ENCODE measurements at places on chromosomes 12 and 14.

GRCh38 chr12:66713984-66714383 is 35.1 kb upstream of the GRIP1 start:
- DNase-seq, result no peak

DNA sequence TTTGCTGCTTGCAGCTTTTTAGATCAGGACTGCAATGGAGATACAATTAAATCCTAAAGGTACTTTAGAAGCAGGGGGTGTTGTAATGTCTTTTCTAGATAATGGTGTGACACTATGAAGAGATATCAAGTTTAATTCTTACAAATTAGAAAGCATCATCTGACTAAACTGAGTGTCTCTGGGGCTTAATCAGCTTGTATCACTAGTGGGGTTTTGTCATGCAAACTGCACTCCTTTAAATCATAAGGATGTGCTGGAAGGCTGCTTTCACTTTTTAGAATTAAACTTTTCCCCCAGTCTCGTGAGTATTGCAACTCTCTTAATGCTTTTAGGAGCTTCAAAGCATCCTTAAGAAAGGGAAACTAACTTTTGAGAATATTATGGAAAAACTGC is 218.6 kb downstream of the ESR2 start:
- no peak for DNase-seq

DNA sequence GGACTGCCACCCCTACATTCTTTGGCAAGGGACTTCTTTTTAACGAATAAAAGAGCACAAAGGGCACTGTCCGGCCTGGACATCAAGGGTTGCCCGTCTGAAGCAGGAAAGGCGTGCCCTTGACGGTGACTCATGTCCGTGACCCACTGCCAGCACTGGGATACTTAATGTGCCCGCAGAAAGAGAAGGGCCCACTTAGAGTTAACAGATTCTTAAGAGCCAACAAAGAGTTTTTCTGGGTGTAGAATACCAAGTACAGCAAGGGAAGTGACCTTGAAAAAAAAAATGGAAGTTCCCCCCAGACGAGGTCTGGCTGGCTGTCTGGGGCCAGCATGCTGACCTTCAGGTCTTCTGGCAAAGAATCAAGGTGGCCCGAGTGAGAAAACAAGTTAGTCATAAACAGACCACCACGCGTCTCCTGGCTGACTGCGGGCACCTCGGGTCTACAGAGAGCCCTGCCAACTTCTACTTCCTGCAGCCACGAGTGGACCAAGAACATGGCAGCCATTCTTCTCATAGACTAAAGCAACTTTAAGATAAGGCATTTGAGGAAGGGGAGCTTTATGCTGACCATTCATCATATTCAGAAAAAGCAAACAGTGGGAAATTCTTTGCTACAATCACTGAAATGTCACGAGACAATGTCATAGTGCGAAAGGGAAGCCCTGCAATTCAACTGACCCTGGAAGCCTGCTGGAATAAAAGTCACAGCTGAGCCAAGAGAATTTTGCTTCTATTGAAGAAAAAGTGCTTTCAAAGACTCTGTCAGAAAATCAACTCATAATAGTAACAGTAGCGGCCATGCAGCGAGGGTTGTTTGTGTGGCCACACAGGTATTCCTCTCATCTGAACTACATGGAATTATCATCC is 10.5 kb upstream of the SELPLG start:
- DNase-seq, result no peak

- DNase-seq, result no peak
Measured at GRCh38 chr14:88272390-88273269, 50.4 kb downstream of the KCNK10 start.

DNA sequence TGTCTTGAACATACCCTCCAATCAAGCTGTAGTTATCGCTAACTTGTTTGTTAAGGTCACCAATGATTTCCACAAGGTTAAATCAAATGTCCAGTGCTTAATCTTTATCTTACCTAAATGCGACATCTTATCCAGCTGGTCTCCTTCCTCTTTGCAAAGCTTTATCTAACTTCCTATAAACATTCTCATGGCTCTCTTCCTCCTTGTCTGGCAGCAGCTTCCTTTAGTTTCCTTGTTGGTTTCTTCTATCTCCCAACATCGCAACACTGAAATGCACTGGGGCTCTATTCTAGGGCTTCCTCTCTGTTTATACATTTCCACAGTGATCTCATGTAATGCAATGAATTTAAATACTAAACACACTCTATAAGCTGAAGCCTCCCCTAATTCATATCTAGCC is 28.7 kb downstream of the UBE2N start:
- no peak for DNase-seq

DNA sequence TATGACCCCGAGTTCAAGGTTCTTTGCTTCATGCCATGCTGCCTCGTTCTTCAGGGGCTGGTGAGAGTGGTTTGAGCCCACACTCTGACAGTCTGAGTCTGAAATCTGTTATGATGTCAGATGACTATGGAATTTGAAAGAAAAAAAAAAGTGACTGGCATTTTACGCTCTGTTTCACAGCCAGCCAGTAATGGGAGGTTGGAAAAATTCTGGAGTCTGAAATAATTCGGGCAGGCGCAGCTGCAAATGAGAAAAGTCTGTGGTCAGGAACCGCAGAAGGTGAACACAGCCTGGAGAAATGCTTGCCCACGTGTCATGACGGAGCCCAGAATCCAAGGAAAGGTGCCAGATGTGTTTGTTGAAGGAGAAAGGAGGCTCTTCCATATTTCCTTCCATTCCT is 269.8 kb upstream of the PWP1 start:
- no peak for DNase-seq

DNA sequence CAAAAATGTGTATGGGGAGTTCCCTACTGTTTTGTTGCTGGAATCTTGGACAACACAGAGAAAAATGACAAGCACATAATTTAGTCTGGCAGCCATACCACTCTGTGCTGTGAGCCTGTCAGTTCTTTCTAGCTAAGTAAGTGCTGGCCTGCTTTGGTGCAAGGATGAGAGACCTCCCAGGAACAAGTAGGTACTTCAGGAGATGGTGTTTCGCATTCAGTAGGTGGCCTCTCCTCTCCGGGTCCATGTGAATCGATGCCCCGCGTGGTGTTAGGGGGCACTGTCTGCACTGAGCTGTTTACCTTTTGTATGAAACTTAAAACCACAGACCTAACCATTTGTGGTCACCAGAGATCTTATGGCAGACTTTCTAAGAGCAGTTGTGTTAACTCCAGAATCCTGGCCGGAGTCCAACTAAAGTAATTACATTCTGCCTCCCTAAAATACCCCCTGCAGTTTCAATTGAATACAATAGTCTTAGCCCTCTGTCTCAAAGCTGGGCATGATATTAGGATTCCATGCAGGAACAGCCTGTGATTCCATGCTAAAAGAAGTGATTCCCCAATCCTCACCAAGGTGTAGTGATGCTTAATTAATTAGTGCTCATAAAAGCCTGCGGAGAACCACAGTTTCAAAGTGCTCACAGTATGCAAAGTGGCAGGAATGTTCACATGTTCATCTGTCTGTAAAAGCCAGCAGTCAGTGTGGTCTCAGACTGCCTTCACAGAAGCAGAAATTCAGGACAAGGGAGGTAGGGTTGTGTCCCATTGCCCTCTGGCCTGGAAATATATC is 64.2 kb downstream of the LLPH start:
- DNase-seq, result no peak

DNA sequence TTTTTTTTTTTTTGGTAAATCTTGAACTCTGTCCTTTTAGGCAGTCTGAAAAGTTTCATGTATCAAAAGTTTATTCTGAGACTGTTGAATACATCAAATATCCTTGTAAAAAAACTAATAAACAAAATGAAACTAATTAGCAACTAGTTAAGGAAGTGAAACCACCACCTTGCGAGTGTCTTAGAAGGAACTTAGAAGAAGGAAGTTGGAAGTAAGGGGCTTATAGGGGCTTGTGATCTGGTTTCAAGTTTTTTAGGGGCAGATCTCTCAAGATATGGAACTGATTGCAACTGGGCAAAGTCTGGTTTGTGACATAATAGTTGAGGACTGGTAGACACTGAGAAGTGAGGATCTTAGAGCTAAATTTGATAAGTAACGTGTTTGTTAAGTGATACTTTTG is 748.8 kb downstream of the C12orf50 start:
- no peak for DNase-seq

GRCh38 chr12:25018146-25018545 is 69.2 kb upstream of the BCAT1 start:
- DNase-seq, result no peak

GRCh38 chr12:3759878-3760277 is 7.0 kb upstream of the CRACR2A start:
- DNase-seq, result no peak

DNA sequence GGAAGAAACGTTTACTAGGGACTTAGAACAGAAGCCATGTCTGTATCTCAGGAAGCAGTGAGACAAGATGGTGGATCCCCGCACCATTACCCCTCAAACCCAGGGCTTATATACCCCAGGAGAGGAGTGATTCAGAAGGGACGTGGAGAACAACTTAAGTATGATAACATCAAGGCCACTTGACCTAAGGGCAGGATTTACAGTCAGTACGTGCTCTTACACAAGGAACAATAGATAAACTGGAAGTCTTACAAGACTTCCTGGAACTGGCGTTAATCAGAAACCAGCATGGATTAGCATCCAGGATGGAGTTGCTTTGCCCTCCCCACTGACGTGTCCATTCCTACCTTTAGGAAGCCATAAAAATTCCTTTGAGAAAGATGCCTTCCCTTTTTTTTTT is 8.6 kb upstream of the ETFBKMT start:
- no peak for DNase-seq

DNA sequence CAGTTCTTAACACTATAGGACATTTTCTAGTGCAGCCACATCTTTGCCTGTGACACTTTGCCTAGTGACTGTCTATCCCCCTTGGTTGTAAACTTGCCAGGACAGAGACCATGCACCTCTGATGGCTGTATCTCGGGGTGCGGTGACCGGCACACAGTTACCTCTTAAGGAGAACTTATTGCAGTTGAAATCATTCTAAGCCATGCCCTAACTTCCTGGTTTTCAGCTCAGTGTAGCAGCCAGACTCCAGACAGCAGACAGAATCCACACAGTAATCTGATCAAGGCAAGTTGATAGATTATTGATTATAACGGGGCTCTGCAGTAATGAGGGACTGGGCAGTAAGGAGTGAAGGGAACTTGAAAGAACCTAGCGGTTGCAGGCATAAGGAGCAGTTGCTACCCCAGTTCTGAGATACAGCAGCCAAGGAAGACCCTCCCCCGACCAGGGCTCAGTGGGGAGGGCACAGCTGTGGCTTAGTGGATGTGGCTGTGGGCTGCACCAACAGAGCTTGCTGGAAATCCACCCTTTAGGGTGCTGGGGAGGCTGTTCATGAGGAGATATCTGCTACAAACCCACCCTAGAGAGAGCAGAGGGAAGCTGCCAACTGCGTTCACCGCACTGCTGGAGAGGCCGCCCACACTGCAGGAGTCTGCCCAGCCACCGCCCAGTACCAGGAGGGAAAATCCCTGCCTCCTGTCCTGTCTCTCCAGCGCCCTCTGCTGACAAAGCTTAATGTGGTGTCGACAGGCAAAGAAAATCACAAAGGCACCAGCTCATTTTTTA is 58.2 kb upstream of the BEGAIN start:
- peak; percentile 77 for DNase-seq

DNA sequence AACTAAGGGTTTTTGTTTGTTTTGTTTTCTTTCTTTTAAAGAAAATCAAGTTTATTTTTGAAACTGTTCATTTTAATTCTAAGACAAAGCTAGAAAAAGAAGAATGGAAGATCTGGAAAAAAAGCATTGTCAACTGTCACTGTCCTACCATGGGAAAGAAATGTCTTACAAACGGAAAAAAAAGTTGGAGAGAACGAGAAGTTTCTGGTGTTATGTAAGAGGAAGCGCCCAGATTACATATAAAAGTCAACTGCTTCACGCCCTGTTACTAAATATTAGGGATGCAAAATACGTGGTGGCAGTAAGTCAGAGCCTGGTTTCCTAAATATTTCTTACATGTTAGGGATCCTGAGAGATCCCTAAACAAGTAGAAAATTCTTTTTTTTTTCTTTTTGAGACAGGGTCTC is 14.3 kb upstream of the FBXL14 start:
- DNase-seq, result peak; percentile 74

GRCh38 chr12:42326541-42327226 is 717 bp downstream of the PPHLN1 start:
- peak; percentile 22 for DNase-seq

- DNase-seq, result no peak
Measured at GRCh38 chr12:116864371-116865160, 16.7 kb downstream of the HRK start.

DNA sequence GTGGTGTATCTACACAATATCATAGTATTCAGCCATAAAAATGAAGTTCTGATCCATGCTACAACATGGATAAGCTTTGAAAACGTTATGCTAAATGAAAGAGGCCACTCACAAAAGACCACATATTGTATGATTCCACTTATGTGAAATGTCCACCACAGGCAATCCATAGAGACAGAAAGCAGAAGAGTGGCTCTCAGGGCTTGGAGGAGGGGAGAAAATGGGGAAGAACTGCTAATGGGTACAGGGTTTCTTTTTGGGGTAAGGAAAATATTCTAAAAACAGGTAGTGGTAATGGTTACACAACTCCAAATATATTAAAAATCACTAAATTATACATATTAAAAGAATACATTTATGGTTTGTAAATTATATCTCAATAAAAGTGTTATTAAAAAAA is 16.5 kb downstream of the SCNN1A start:
- peak; percentile 77 for DNase-seq

DNA sequence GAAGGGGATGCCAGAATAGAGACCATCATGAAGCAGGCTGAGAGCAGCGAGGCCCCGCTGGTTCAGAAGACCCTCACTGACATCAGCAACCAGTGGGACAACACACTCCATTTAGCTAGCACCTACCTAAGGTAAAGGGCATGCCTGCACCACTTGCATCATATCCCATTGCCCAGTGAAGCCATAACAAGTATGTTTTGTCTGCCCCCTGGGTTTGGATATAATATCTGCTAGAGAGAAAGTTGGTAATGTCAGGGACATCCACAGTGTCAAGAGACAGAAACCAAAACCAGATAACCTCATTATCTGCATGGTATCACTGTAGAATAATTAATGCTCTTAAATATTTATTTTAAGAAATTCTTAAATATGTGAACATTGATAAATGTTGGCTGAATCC is 173.8 kb downstream of the SYNE2 start:
- DNase-seq, result no peak

- DNase-seq, result no peak
Measured at GRCh38 chr12:129873111-129873832, 30.6 kb downstream of the TMEM132D start.

GRCh38 chr14:81329640-81330381 is 70.3 kb downstream of the STON2 start:
- DNase-seq, result no peak

GRCh38 chr14:37493606-37494005 is 101.4 kb downstream of the FOXA1 start:
- no peak for DNase-seq

DNA sequence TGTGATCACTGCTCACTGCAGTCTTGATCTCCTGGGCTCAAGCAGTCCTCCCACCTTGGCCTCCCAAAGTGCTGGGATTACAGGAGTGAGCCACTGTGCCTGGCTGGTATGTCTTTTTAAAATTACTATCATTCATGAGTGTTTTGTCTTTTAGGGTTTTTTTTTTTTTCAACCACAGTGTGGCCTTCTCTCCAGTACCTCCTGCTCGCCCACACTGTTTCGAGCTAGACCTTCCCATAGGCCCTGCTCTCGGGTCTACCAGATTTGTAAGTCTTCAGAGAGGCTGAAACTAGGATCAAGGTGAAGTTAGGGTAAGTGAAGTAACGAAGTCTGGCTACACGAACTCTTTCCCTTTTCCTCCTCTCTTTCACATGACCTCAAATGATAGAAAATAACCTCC is 1.5 kb downstream of the BIN2 start:
- DNase-seq, result no peak
